Thyroid gland (tissue), 4 donors: ENCODE measurements at places on chromosomes 6 and 20.

DNA sequence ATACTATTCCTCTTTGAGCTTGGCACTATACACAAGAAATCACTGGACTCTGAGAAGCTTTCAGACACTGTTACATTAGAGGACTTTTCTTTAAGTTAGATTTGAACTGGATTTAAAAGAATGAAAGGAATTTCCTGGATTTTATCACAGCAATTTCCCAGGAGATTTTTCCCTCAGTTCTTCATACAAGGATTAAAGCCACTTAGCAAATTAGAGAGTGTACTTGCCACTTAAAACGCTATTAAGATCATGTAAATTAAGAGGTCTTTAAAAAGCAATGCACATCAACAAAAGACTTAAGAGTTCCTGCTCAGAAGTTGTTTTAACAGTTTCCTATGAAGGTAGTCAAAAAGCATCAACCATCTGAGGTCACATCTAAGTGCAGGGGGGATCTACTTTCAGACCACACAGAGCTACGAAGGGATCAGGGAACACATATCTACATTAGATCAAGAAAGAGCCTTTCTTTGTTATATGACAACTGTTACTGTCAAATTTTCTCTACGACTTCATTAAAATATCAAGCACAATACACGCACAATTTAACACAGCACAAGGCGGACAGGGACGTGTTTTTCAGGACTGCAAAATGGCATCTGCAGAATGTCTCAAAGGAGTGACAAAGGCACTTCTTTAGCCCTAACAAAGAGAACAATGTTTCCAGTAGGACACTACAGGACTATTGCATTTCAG is 65.8 kb downstream of the EPB41L2 start:
- no peak overlapping the region for H3K27ac ChIP-seq
- peaks cover 3% of the 10 kb centered on the region for H3K4me1 ChIP-seq
- DNase-seq: no peak
- H3K27me3 ChIP-seq: no peaks in the 10 kb centered on the region
- no peak overlapping the region for H3K4me3 ChIP-seq

GRCh38 chr6:76703285-76703684 is 630.8 kb upstream of the IMPG1 start:
- no peaks in the 10 kb centered on the region for H3K27me3 ChIP-seq
- no peaks in the 10 kb centered on the region for H3K4me1 ChIP-seq

DNA sequence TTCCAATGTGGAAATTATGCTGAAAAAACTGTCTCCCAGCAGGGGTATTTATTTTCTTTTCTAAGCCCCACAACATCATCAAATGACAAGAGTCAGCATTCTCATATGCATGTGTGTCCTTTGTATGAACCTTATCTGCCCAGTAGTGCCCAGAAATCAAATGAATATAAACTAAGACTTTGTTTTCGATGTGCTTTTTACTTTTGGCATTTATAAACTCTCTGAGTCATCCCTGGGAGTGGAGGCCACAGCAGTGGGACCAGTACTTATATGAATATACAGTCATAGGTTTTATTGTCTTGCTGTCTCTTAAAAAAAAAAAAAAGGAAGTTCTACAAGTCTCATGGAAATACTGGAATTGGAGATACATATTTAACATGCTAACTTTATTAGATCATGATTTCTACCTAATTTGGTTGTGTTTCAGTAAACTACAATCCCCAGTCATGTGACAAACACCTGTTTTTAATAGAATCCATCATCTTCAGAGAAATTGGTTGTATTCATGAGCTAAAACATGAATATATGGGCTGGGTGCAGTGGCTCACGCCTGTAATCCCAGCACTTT is 99.2 kb upstream of the TMEM181 start:
- no peak for DNase-seq
- H3K27me3 ChIP-seq: no peaks in the 10 kb centered on the region
- H3K27ac ChIP-seq: no peak overlapping the region
- no peaks in the 10 kb centered on the region for H3K36me3 ChIP-seq
- no peaks in the 10 kb centered on the region for H3K4me1 ChIP-seq

- no peaks in the 10 kb centered on the region for H3K27me3 ChIP-seq
- H3K4me3 ChIP-seq: no peak overlapping the region
- H3K4me1 ChIP-seq: no peaks in the 10 kb centered on the region
- no peak for DNase-seq
- H3K36me3 ChIP-seq: no peaks in the 10 kb centered on the region
- H3K27ac ChIP-seq: no peak overlapping the region
These were observed 225.5 kb downstream of the BMP2 start for GRCh38 chr20:6993011-6993410.

DNA sequence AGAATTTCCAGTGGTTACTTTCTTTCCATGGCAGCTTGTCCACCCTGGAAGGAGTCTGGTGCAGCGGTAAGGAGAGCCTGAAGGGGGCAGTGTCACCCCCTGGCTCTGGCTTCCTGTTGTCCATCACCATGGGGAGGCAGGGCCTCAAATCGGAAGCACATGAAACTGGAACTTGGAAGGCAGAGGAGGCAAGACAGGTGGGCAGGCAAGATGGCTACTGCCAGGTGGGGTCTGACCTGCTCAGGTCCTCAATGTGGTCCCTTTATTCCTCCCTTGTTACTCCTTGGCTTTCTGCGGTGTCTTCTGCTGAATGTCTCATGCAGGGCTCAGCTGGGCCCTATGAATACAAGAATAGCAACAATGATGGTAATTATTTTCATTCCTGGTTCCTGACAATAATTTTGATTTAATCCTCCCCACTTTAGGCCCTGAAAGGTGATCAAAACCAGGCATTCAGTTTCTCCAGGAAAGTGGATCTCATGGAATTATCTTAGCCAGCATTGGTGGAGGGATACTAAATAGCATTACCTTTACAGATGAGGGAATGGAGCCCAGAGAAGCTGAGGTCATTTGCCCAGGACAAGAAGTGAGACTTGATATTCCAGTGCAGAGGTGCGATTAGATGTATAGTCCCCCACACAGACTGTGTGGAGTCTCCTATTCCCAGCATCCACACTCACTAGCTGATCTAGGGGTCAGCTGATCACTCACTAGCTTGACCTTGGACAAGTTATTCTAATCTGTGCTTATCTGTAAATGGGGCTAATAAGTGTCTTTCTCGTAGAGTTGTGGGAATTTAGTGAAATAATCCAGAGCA is 17.6 kb upstream of the SNAI1 start:
- H3K27ac ChIP-seq: no peak overlapping the region
- DNase-seq: peak; percentile 24
- H3K4me3 ChIP-seq: no peak overlapping the region
- no peaks in the 10 kb centered on the region for H3K4me1 ChIP-seq

DNA sequence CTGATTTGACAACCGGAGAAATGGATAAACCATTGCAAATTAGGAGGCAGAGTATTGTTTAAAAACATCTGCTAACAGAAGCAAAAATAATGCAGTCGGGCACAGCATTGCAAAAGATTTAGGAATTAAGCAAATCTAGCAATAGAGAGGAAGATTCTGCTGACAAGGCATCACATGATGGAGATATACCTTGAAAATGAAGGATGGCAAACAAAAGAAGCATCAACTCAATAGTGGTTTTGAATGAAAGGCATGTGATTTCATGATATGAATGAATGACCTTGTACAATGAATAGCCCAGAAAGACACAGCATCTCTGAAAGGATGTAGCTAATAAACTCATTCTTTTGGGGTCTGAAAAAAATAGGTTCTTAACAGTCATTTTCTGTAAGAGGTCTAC is 8.6 kb upstream of the RBM39 start:
- H3K27me3 ChIP-seq: no peaks in the 10 kb centered on the region
- H3K36me3 ChIP-seq: no peaks in the 10 kb centered on the region
- no peaks in the 10 kb centered on the region for H3K4me1 ChIP-seq
- DNase-seq: no peak

- H3K36me3 ChIP-seq: no peaks in the 10 kb centered on the region
- H3K27ac ChIP-seq: no peak overlapping the region
These were observed 25.8 kb downstream of the HLA-C start for GRCh38 chr6:31246051-31246521.

- H3K27ac ChIP-seq: no peak overlapping the region
- H3K4me1 ChIP-seq: no peaks in the 10 kb centered on the region
- no peaks in the 10 kb centered on the region for H3K36me3 ChIP-seq
- no peaks in the 10 kb centered on the region for H3K27me3 ChIP-seq
These were observed 225.3 kb upstream of the HTR1E start for GRCh38 chr6:86712039-86712438.

- peaks cover 20% of the 10 kb centered on the region for H3K4me1 ChIP-seq
- H3K36me3 ChIP-seq: no peaks in the 10 kb centered on the region
- H3K27ac ChIP-seq: peak overlapping the region; percentile 87
- no peak overlapping the region for H3K4me3 ChIP-seq
- no peaks in the 10 kb centered on the region for H3K27me3 ChIP-seq
These were observed 27.2 kb upstream of the BTBD3 start for GRCh38 chr20:11890331-11891076.

- H3K36me3 ChIP-seq: no peaks in the 10 kb centered on the region
- no peak overlapping the region for H3K4me3 ChIP-seq
- H3K27me3 ChIP-seq: no peaks in the 10 kb centered on the region
- no peak overlapping the region for H3K27ac ChIP-seq
- no peaks in the 10 kb centered on the region for H3K4me1 ChIP-seq
These were observed 259.4 kb upstream of the POU3F2 start for GRCh38 chr6:98574984-98575383.

DNA sequence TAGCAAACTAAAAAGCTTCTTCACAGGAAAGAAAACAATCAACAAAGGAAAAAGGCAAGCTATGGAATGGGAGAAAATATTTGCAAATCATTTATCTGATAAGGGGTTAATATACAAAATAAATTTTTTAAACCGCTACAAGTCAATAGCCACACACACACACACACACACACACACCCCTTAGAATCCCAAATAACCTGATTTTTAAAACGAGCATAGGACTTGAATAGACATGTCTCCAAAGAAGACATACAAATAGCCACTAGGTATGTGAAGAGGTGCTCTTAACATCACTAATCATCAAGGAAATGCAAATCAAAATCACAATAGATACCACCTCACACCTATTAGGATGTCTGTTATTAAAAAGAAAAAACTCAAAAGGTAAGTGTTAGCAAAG is 187.7 kb downstream of the TRIM27 start:
- H3K4me1 ChIP-seq: no peaks in the 10 kb centered on the region
- no peaks in the 10 kb centered on the region for H3K36me3 ChIP-seq
- no peak overlapping the region for H3K4me3 ChIP-seq
- DNase-seq: no peak

DNA sequence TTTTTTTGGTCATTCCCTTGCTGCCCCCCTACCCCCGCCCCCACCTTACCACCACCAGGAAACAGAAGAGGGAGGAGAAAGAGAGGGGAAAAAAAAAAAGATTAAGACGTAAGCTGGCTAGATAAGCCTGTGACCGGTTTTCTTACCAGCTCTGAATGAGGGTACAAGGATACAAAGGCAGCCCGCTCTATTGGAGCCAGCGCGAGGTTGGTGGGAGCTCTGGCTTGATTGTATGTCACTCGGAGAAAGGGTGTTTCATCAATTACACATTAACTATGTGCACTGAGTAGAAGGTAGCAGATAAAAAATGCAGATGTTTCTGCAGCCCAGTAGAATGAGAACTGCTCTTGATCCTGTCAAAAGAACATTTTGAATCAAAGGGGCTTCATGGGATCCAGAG is 28.6 kb upstream of the OLIG3 start:
- DNase-seq: no peak
- no peaks in the 10 kb centered on the region for H3K36me3 ChIP-seq
- peaks cover 14% of the 10 kb centered on the region for H3K4me1 ChIP-seq
- H3K27ac ChIP-seq: no peak overlapping the region
- no peaks in the 10 kb centered on the region for H3K27me3 ChIP-seq

GRCh38 chr6:85392379-85392778 is 57.5 kb upstream of the NT5E start:
- H3K36me3 ChIP-seq: no peaks in the 10 kb centered on the region
- no peaks in the 10 kb centered on the region for H3K27me3 ChIP-seq
- H3K4me3 ChIP-seq: no peak overlapping the region
- no peak overlapping the region for H3K27ac ChIP-seq
- H3K4me1 ChIP-seq: peaks cover 47% of the 10 kb centered on the region
- no peak for DNase-seq

DNA sequence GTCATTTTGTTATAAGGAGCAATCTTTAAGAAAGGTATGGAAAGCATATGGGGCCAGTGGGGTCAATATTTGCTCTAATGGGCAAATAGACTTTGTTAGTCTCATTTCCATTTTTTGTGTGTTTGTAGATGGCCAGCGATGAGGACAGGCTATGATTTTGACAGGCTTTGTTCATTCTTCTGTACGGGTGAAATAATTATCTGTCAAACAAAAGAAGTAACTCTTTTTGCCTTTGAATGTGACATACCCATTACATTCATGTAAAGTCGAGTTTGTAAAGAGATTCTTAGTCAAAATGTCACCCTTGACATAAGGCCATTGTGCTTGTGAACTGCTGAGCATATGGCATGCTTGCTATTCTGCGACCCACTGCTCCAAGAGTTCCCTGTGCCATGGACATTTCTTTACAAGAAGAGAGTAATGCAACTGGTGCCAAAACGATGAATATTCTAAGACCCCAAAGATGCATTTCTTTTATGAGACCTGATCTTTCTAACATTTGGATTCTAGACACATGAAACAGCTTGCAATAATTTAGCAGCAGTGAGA is 38.2 kb upstream of the JAG1 start:
- DNase-seq: no peak
- no peak overlapping the region for H3K27ac ChIP-seq
- H3K4me3 ChIP-seq: no peak overlapping the region
- H3K4me1 ChIP-seq: no peaks in the 10 kb centered on the region

GRCh38 chr20:8362457-8362856 is 230.4 kb downstream of the PLCB1 start:
- no peaks in the 10 kb centered on the region for H3K27me3 ChIP-seq
- H3K36me3 ChIP-seq: no peaks in the 10 kb centered on the region
- no peak overlapping the region for H3K27ac ChIP-seq
- H3K4me1 ChIP-seq: peaks cover 4% of the 10 kb centered on the region

- DNase-seq: no peak
- no peaks in the 10 kb centered on the region for H3K4me1 ChIP-seq
- H3K36me3 ChIP-seq: no peaks in the 10 kb centered on the region
- no peaks in the 10 kb centered on the region for H3K27me3 ChIP-seq
- H3K27ac ChIP-seq: no peak overlapping the region
- no peak overlapping the region for H3K4me3 ChIP-seq
These were observed 54.2 kb downstream of the TFAP2C start for GRCh38 chr20:56683077-56683865.

- peak overlapping the region; percentile 99 for H3K27ac ChIP-seq
- peaks cover 63% of the 10 kb centered on the region for H3K4me1 ChIP-seq
- no peaks in the 10 kb centered on the region for H3K36me3 ChIP-seq
- H3K27me3 ChIP-seq: no peaks in the 10 kb centered on the region
These were observed 3.1 kb downstream of the JAG1 start for GRCh38 chr20:10670501-10671220.

GRCh38 chr20:16292226-16292880 is 280.9 kb downstream of the KIF16B start:
- H3K4me3 ChIP-seq: no peak overlapping the region
- DNase-seq: no peak
- no peaks in the 10 kb centered on the region for H3K27me3 ChIP-seq
- no peaks in the 10 kb centered on the region for H3K4me1 ChIP-seq
- no peak overlapping the region for H3K27ac ChIP-seq

- DNase-seq: no peak
- no peaks in the 10 kb centered on the region for H3K4me1 ChIP-seq
- H3K27ac ChIP-seq: no peak overlapping the region
- H3K4me3 ChIP-seq: no peak overlapping the region
These were observed 16.1 kb downstream of the HLA-F start for GRCh38 chr6:29739136-29739881.
